ENCODE measurements at places on chromosomes 2 and 18.

DNA sequence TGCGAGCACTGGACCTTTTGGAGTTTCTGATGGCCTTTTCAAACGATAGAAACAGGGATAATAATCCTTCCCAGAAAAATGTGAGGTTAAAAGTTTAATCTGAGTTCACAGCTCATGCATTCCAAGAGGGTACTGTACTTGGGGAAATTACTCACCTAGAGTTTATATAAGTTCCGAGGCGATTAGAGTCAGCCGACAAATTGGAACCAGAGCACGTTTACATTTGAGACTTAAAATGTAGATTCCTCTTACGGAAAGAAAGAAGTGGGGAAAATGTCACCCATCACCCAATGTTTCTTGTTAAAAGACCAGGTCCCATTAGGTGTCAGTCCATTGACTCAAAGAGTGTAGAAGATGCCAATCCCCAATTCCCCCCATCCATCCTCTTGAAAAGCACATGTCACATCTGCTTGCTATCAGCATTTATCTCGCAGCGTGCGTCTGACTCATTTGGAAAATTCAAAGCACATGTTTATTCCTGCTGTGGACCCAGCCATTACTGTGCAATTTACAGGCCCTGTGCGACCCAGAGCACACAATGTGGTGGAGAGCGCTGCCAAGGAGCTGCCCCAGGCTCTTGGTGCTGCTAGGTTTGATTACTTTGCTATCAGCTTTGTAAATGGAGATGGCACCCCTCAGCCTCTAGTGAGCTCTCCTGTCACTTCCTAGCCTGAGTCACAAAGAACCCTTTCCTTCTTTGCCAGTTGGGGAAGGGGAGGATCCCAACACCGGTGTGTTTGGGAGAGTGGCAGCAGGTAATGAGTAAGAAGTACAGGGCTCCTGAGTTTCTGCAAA is 104.8 kb downstream of the COLEC12 start:
- no peak for DNase-seq

GRCh38 chr2:235940330-235940729 is 227.9 kb downstream of the GBX2 start:
- peak; percentile 29 for DNase-seq

- no peak for DNase-seq
Observed at GRCh38 chr2:149028891-149029290, 9.6 kb upstream of the LYPD6B start.

GRCh38 chr2:148658807-148659722 is 14.5 kb downstream of the EPC2 start:
- DNase-seq: no peak

- DNase-seq: no peak
Observed at GRCh38 chr2:236535024-236535423, 34.6 kb upstream of the ACKR3 start.

GRCh38 chr2:239360421-239361310 is 40.2 kb downstream of the HDAC4 start:
- no peak for DNase-seq

DNA sequence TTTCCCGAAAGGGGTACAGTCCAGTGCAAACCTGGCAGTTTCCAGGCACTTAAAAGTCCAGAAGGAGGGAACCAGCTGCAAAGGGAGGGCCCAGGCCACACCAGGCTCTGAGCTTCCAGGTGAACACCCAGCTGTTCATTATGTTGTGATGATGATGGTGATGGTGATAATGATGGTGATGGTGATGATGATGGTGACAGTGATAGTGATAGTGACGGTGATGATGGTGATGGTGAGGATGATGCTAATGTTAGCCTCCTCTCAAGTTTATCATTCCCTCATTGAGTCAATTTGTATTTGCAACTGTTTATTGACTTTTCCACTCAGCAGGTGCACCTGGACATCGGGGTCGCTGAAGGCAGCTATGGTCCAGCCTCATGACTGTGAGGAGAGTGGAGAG is 199.4 kb upstream of the ID2 start:
- no peak for DNase-seq

DNA sequence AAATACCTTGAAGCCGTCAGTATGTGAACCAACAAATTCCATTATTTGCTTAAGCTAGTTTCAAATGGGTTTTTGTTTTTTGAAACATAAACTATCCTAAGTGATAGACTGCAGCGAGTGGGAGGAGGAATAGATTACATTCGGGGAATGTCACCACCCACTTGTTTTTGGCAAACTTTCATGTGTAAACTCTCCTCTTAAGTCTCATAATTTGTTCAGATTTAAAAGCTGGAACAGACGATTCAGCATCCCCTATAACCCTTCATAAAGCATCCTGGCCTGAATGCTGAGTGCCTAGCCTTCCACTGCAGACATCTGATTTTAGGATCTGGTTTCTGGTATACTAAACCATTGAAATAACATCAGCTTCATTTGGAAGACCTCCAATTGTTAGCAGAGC is 51.0 kb downstream of the CPO start:
- DNase-seq: no peak

DNA sequence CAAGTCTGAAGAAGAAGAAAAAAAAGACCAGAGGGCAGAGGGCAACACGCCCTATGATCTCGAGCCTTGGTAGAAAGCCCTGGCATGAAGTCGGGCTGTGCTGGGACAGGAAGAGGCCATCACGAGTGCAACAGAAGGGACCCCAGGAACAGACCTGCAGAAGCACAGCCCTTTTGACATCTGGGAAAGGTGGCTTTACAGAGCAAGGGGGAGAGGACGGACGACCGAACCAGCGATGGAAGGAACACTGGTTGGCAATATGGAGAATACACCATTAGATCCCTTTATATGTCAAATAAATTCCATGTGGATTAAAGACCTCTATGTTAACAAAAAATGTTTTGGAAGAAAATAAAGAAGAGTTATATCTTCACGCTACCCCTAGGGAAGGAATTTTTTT is 10.7 kb downstream of the KIF1A start:
- DNase-seq: no peak

DNA sequence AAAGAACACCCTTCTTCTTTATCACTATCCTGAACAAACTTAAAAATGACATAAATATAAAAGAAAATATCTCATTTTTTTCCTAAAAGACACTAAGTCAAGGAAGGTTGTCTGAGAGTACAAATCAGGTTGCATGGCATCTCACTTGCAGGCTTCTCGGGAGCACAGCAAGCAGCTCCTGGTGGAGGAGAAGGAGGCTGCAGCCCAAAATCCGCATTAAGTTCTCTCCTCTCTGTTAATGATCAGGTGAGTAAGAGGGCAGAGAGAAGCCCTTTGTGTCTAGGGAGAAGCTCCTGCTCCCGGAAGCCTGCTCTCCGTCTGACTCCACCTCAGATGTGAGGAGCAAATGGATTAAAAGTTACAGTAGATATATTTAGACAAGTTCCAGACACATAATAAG is 35.0 kb upstream of the DOK6 start:
- no peak for DNase-seq

GRCh38 chr2:19659024-19659792 is 242.6 kb downstream of the TTC32 start:
- DNase-seq: no peak

DNA sequence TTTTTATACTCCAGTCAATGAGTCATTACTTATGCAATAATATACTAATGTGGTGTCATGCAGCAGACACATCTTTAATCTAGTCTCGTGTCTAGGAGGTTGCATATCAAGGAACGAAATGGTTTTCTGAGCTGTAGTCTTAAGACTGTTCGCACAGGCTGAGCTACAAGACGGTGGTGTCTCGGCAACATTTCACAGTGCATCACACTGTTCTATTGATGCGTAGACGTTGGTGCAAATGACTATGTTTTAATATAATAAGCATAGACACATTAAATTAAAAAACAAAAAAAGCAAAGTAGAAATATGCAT is 864.2 kb downstream of the GALR1 start:
- no peak for DNase-seq

DNA sequence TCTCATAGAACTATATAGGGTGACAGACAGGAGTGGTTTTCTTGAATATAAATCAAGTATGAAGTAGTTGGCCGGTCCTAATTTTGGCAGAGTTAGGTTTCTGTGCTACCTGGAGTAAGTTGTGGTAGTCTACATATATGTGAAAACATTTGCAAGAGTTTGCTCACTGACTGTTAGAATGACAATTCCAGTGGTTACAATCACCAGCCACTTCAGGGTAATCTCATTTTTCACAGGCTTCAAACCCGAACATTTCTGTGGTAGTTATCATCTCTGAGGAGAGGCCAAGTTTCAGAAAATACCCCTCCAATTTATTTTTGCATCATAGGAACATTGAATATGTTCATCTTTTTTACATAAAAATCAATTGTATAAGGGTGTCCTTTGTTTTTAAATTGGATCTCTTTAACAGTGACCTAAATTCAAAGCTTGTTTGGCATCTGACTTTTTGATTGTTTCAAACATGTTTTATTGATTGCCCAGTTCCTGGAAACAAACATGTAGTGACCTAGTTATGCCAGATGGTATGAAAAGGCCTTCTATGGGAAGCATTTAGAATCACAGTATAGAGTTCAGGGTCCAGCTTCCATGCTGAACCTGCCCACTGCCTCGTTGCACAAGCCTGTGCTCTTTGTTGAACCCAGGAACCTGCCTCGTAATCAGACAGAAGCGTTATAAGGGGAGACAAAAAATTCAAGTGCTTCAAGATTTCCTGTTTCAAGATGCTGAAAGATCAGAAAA is 250.6 kb downstream of the LTBP1 start:
- no peak for DNase-seq

DNA sequence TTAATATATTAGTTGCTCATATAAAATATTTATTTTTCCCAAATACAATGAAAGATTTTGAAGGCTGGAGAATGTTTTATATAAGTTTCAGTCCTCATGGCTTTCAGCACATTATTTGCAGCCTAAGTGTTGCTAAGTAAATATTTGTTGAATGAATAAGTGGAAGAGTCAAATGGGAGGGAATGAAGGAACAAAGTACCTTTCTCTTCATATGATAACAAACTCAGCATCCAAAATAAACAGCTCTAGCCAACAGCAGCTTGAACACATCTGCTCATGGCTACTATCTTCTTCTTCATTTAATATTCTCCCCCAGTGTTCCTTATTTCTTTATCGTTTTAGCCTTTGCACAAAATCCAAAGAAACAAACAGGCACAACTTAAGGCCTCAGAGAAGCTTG is 385.2 kb upstream of the PIK3C3 start:
- DNase-seq: no peak

GRCh38 chr2:10555810-10556111 is 107.6 kb upstream of the ODC1 start:
- no peak for DNase-seq

DNA sequence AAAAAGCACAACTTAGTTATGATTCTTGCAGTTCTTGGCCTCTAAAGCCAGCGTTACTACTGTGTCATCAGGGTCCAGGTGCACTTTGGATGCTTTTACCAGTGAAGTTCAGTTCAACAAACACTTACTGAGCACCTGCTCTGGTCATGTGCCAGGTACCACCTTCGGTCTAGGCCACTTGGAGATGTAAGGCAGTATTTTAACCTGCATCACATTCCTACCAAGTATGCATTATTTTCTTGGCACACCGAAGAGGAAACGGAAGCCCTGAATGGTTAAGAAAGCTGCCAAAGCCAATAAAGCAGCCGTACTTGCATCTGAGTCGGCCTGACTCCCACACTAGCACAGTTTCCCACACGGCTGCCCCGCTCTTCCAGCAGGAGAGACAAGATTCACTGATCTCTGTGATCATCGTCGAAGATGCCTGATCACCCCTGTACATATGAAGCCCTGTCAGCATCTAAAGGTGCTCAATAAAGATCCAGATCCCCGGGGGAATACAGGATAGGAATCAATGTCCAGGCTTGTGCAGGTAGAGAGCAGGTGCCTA is 427.1 kb downstream of the EIPR1 start:
- DNase-seq: no peak

DNA sequence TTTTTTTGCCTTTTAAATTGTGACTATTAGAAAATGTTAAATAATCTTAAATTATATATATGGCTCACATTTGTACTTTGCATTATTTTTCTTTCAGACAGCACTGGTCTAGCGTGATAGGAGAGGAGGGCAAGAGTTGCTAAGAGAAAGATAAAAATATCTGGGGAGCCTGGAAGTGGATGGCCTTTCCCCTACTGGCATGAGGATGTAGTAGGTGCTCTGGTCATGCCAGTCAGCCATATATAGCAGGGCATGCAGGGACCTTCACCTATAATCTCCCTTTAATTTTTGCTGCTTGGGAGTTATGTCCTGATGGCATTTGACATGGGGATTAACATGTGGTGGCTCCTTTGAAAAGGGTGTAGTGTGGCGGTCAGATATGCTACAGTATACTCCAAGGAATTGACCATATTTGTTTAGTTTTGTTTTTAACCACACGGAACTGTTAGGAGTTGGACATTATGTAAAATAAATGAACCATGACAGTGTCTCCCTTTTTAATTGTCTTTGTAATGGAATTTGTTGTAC is 144.7 kb downstream of the BABAM2 start:
- no peak for DNase-seq

- DNase-seq: no peak
Observed at GRCh38 chr2:119428488-119429224, 3.0 kb upstream of the TMEM37 start.

DNA sequence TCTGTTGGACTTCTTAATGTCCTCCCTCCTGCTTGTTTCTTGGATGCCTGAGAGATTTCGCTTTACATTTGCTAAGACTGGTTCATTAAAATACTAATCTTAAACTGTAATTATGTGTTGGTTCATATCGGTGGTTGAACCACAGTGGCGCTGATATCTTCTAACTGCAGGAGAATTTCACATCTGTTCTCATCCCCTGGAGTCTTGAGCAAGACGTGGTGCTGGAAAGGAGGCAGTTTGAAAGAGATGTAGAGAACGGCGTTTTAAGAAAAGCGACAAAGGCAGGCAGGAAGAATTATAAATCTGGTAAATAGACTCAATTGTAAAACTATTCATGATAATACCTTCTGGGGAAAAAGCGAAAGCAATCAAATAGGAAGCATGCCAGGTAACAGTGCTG is 79.5 kb downstream of the NXPH2 start:
- no peak for DNase-seq

DNA sequence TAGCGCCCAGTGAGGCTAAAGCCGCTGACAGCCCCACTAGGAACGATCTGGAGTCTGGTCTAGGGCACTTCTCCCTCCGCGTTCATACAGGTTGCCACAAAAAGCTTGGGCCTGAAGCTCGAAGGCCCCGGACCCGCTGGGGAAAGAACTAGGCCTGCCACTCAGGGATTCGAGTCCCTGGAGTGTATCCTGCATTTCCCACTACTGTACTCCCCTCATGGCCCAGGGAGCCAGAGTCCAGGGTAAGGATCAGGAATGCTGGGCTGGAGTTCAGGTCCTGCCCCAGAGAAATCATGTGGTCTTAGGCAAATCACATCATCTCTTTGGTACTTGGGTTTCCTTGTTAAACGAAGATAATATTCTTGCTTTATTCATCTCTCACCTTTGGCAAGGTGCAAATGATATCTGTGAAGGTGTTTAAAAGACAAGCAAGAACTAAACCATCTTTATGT is 1.4 kb upstream of the ZFP36L2 start:
- no peak for DNase-seq

- no peak for DNase-seq
Observed at GRCh38 chr2:20148426-20148922, 76.5 kb downstream of the SDC1 start.

GRCh38 chr18:36692921-36693332 is 135.9 kb downstream of the TPGS2 start:
- DNase-seq: no peak

Data from C1 segment of cervical spinal cord (tissue), 14 donors.